ENCODE measurements at places on chromosomes 1 and 21. TPM values are rescaled to one million over a fixed set of nuclear protein-coding genes. Genes with fewer than 3 reads are reported as not detected.

Gene CHI3L1
- 10.1 TPM for total RNA-seq

Gene TNNI3K
- total RNA-seq = not detected

Gene SH2D1B
- 2.7 TPM for total RNA-seq

Gene NSL1
- 18.2 TPM for total RNA-seq

Gene SPOCD1
- total RNA-seq = not detected

Gene OR2AK2
- total RNA-seq = not detected

Gene PTGER3
- total RNA-seq = 10.3 TPM

Gene SON
- 124 TPM for total RNA-seq

Gene CDCA8
- 9.6 TPM for total RNA-seq

Gene A3GALT2
- total RNA-seq = not detected

Gene TRAPPC3
- 132 TPM for total RNA-seq

Gene OR2T35
- total RNA-seq = not detected

Gene LRRC53
- total RNA-seq = not detected

Gene MROH9
- total RNA-seq = not detected
